Astrocyte (in vitro differentiated cells and primary cell): ENCODE measurements at places on chromosomes 2 and 18.
A peak's percentile ranks its signal among the peaks of the same experiment; 100 is the strongest.

DNA sequence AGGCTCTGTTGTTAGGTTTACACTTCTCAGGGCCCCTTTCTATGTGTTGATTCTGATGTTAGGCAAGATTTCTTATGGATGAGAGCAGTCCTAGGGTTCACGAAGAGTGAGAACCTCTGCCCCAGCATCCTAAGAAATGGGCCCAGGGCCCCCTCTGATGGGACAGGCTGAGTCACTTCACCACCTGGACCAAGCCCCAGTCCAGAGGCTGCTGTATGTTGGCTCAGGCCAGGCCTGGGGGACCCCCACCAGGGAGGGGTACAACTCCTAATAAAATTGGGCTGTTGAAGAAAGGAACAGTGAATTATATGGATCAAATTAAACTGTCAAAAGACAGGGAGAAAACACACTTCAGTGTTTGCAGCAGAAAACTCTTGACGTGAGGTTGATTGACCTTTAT is 365.9 kb upstream of the HS6ST1 start:
- no peak for DNase-seq

DNA sequence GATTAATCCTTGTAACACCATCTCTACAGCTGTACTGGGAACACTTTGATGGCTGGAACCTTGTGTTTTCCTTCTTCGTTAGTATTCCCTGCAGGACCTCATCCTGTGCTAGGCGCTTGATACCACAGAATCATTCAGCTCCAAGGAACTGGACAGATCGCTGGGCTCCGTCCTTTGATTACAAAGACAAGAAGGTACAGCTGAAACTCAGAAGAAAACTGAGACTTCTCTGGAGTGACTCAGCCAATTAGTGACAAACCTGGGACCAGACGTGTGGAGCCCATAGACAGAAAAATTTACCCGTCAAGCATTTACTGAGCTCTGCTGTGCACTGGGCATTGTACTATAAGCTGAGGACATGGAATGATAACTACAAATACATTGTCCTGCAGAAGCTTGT is 67.3 kb downstream of the NCKAP5 start:
- no peak for DNase-seq

DNA sequence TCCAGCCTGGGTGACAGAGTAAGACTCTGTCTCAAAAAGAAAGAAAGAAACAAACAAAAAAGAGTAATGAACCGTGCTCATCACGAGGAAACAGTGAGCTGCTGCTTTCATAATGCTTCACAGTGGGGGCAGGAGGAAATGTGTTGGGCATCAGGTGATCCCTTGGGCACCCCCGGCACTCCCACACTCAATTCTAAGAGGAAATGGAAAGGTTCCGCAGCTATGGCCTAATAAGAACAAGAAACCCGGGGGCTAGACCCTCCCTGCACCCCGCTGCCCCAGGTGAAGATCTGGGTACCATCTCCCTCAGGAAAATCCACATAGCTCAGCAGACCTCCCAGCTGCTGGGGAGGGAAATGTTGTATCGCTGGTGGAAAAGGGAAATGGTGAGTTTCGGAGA is 118.9 kb downstream of the LPIN1 start:
- no peak for DNase-seq

- DNase-seq = no peak
Observed at GRCh38 chr2:132390076-132390475, 26.5 kb upstream of the GPR39 start.

GRCh38 chr18:6729247-6730091 is at the start of gene ARHGAP28:
ARHGAP28 (plus strand) TSS chr18:6729716; CDS start chr18:6729822, 106 bp downstream.
- peak; percentile 92 for DNase-seq

- DNase-seq = no peak
Observed at GRCh38 chr2:136113209-136113971, 4.6 kb downstream of the CXCR4 start.

- DNase-seq = peak; percentile 77
Observed at GRCh38 chr2:192544371-192544955, 349.7 kb upstream of the TMEFF2 start.

GRCh38 chr2:95082477-95082876 is 39.1 kb downstream of the MRPS5 start:
- DNase-seq = no peak

DNA sequence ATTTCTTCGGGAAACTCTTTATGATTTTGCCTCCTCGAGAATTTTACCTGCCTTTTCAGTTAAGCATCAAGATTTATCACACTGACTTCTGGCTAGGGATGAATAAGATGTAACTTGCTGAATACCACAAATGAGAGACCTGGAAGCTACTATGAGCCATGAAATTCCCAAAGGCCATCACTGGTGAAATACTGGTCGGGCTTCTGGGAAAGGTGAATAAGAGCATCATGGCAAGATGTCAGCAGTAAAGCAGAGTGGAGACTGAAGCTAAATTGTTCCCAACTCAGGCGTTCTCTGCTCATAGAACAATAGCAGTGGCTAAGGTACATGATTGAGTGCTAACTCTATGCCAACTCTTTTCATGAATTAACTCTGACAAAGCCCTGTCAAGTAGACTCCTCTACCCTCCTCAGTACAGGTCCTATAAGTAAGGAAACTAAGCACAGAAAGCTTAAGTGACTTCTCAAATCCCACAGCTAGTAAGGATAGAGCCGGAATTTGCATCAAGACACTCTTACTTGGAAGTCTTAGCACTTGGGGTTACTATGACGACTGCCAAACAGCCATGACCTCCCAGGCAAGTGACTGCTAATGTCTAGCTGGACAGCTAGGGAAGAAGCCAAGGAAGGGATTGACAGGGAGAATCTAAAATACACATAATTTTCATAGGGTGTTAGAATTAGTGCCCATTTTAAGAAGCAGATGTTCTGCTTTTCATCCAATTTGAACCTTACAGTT is 22.7 kb upstream of the DSC3 start:
- no peak for DNase-seq

GRCh38 chr2:176251928-176252327 is 17.3 kb upstream of the MTX2 start:
- DNase-seq = no peak

DNA sequence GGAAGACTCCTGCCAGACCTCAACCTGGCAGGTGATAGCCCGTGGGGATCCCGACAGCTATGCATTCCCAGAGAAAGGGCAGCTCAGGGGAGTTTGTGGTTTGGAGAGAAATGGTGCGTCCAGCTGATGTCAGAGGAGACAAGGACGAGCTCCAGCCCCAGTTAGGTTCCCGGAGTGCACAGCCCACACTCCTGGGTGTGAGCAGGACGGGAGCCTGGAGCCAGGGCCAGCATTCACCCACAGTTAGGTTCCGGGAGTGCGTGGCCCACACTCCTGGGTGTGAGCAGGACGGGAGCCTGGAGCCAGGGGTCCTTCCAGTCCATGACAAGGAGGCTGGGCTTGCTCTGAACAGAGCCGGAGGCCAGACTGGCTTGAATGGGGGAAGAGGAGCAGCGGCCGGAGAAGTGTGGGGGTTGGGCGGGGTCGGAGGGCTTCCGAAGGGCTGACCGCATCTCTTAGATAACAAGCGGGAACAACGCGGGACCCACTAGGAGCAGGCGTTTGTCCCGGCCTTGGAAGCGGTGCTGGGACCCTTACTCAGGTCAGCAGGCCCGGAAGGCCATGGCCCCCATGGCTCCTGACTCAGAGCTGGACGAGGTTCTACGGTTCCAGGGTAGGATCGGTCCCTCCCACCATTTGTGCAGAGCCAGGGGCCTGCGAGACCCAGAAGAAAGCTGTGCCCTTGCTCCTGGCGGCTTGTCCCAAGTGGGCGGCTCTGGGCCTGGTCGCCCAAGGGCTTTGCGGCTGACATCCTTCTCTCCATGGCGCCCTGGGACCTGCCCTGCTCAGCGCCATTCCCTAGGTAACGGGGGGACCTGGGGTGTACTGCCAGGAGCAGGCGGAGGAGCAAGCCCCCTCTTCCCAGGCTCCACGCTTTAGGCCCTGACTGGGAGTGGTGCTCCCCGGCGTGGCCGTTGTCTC is 185.6 kb downstream of the RTP5 start:
- no peak for DNase-seq

- peak; percentile 9 for DNase-seq
Observed at GRCh38 chr2:119011162-119011909, 69.3 kb downstream of the MARCO start.

DNA sequence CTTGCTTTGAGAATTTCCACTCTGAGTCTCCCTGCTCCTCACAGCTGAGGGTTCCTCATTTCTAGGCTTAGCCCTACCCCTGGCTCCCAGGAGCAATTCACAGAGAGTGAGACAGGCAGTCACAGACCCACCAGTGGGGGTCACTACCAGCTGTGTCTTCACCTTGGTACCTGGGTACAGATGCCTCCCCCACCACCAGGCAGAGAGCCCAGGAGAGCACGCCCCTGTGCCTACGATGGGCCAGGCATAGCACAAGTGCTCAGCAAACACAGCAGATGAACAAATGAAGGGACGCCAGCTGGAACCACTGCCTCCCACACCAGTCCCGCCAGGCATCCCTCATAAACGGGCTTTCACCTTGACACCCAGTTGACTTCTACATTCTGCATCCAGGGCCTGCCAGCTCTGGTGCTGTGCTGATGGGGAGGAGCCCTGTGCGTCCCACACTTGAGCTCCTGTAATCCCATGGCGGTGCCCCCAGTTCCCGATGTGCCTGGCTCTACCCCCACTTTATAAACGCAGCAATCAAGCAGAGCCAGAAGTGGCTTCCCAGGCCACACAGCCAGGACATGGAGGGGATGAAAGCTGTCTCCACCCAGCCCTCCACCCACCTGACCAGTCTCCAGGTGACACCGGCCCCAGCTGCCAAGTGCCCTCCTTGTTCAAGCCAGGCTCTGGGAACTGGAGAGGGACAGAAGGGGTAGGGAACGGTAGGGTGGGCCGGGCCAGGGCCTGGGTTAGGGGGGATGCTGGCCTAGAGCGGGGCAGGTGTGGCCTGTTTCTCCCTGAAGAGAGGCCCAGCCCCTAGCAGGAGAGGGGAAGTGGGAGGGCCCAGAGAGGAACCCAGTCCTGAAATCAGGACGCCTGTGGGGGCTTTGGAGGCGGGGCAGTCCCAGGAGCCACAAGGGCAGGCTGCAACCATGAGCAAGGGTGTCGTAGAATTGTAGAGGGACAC is 42.5 kb downstream of the SCTR start:
- no peak for DNase-seq

DNA sequence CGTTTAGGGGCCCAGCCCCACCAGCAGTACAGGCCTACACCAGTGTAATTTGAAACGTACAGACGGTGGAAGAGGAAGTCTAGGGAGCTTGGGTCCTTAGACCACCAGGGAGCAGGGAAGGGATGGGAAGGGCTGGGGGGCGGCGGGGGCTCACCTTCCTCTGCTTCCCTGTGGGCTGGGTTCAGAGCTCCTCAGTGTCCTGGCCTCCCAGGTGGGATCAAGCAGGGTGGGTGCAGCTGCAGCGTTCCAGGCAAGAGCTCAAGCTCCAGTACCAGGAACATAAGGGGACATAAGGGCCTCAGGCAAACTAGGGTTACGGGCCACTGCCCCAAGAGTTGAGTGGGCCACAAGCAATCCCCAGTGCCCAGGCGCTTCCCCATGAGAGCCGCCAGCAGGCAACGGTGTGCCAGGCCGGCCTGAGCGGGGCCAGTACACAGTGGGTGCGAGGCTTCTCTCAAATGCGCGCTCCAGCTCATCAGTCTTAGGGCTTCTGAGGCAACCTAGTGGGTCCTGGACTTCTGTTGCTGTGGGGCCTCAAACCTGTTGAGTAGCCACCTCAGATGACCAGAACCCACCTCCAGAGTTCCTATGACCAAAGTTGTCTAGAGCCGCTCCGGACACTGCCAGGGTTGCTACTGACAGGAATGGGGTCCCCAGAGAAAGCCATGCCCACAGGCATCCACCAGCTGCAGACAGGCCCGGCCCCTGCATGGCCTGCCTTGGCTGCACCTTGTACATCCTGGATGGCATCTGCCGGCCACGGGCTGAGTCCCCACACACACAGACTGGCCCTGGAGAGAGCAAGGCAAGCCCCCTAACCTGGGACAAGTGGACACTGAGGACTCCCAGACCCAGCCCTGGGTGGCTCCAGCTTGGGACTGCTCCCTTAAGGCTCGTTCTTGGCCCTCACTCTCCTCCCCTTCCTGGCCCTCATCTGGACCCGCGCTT is 5.2 kb downstream of the ANKRD23 start:
- no peak for DNase-seq

DNA sequence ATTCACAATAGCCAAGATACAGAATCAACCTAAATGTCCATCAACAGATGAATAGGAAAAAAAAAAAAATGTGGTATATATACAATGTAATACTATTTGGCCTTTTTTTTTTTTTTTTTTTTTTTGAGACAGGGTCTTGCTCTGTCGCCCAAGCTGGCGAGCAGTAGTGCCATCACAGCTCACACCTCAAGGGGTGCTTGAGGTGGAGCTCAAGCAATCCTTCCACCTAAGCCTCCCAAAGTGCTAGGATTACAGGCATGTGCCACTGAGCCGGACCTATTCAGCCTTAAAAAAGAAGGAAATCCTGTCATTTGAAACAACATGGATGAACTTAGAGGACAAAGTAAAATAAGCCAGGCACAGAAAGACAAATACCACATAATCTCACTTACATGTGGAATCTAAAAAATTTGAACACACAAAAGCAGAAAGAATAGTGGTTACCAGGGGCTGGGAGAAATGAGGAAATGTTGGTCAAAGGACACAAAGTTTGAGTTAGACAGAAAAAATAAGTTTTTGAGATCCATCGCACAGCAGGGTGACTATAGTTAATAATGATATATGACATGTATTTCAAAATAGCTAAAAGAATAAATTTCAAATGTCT is 26.0 kb downstream of the TLK1 start:
- DNase-seq = no peak

GRCh38 chr2:228590681-228591080 is 409.2 kb upstream of the SPHKAP start:
- DNase-seq = no peak

GRCh38 chr2:207513551-207514257 is 16.1 kb upstream of the CREB1 start:
- peak; percentile 99 for DNase-seq

DNA sequence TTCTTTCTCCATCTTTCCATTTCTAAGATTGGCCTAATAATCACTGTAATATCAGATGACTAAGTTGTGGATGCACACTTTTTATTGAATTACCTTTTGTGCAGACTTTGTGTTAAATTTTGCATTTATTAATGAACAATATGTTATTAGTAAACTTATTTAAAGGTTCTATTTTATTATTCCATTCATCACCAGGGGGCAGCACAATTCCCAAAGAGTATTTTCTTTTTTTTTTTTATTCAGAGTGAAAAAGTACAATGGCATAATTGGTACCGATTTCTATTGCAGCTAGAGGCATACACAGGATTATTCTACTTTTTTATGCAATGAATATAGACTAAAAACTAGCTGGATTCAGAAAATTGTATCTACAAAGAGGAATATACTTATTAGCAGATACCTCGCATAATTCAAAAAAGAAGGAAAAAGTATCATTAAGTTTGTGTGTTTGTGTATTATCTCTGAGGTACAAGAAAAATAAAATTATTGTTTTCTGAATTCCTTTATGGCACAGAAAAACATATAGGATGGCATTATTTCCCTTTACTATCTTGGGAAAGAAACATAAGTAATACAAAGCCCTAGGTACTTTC is 390.6 kb downstream of the ERBB4 start:
- DNase-seq = no peak

- DNase-seq = no peak
Observed at GRCh38 chr2:238685327-238685709, 162.6 kb upstream of the TWIST2 start.
